K562 (cell line): ENCODE measurements at places on chromosomes 3 and 15. TPM values are rescaled to one million over a fixed set of nuclear protein-coding genes. Genes with fewer than 3 reads are reported as not detected.
A peak's percentile ranks its signal among the peaks of the same experiment; 100 is the strongest.

Gene GOLGA6L2
- total RNA-seq = not detected in 2 replicates

Gene C3orf70
- total RNA-seq = 0.04 TPM in 1 of 2 replicates, not detected in the other

Gene SMC4
- 162 and 176 TPM in 2 replicates for total RNA-seq

Gene SH2D7
- total RNA-seq = not detected in 2 replicates

Gene AMT
- 0.72 and 1.5 TPM in 2 replicates for total RNA-seq

Gene WDR49
- total RNA-seq = not detected in 2 replicates

Gene IP6K1
- total RNA-seq = 29.2 and 31.2 TPM in 2 replicates

DNA sequence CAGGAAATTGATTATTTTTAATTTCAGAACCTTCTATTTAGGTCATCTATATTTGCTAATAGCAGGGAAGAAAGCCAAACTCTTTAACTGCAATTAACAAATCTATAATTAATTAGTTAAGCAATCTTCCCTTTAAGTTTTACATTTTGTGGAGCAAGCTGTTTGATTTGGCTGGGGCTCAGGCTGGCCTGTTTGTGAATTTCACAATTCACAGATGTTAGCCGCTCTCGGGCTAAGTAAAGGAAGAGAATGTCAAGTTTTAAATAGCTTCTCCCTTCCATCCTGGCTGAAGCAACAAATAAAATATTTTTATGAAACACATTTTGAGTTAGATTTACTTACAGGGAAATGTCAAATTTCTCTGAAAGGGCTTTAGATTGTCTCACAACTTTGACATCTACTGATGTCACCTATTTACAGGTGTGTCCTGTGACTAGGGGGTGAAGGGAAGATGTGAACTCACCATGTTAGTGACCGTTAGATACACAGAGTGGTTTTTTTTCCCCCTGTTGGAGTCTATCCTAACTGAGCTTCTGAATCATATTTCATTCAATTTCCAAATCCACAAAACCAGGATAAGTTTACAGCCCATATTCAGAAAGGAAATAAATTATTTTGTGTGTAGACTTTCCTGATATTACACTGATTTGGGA lies 1.3 kb upstream of the TP63 start:
- H3K36me3 ChIP-seq = no peaks in the 10 kb centered on the region
- no peaks in the 10 kb centered on the region for H3K4me1 ChIP-seq
- no peak overlapping the region for H3K27ac ChIP-seq
- no peaks in the 10 kb centered on the region for H3K27me3 ChIP-seq
- DNase-seq = no peak

- no peaks in the 10 kb centered on the region for H3K4me1 ChIP-seq
- no peaks in the 10 kb centered on the region for H3K27me3 ChIP-seq
- no peak for DNase-seq
- no peak overlapping the region for H3K4me3 ChIP-seq
- no peaks in the 10 kb centered on the region for H3K36me3 ChIP-seq
These were observed 659 bp upstream of the MYH15 start for GRCh38 chr3:108511055-108511454.

DNA sequence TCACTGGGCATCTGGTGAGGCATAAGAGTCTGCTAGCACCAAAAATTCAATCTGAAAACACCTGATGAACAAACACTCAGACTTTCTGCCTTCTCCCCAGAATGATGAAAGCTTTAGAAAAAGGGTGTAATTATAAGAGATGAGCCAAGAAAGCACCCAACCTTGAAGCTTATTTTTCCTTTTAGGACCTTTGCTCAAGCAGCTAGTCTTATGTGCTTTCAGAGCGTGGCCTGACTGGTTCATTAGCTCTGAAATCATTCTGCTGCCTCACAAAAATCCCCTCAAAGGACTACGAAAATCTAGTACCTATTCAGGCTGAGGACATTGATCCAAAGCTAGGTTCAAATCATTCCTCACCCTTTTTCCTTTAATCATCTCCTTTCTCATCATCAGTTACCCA lies 662.3 kb downstream of the MAGI1 start:
- no peaks in the 10 kb centered on the region for H3K4me1 ChIP-seq
- H3K27ac ChIP-seq = no peak overlapping the region
- H3K27me3 ChIP-seq = no peaks in the 10 kb centered on the region
- H3K36me3 ChIP-seq = peaks cover 51% of the 10 kb centered on the region; the same call in 2 of the 3 replicates

GRCh38 chr3:7545334-7545733 lies 684.4 kb downstream of the GRM7 start:
- no peaks in the 10 kb centered on the region for H3K36me3 ChIP-seq
- no peak overlapping the region for H3K27ac ChIP-seq
- no peak for DNase-seq
- no peak overlapping the region for H3K4me3 ChIP-seq
- no peaks in the 10 kb centered on the region for H3K4me1 ChIP-seq
- no peaks in the 10 kb centered on the region for H3K27me3 ChIP-seq

- H3K4me3 ChIP-seq = peak overlapping the region; percentile 50
- H3K27me3 ChIP-seq = peaks cover 10% of the 10 kb centered on the region
- peaks cover 19% of the 10 kb centered on the region for H3K4me1 ChIP-seq
- DNase-seq = peak; percentile 78
These were observed 681 bp downstream of the CTDSPL start for GRCh38 chr3:37862219-37862902.

DNA sequence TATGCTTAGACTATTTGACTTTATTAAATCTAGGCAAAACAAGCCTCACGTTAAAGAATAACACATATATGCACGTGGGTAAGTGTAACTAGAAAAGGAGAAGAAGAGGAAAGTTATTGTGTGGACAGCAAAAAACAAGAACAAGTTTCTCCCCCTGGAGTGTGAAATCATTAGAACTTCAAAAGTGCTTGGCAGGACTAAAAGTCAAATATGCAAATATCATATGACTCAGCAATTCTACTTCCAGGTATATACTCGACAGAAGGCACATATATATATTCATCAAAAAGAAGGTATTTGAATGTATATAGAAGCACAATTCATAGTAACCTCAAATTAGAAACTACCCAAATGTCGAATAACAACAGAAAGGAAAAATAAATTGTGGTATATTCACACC lies 68.9 kb upstream of the STXBP5L start:
- H3K4me3 ChIP-seq = no peak overlapping the region
- no peaks in the 10 kb centered on the region for H3K36me3 ChIP-seq
- H3K4me1 ChIP-seq = peaks cover 4% of the 10 kb centered on the region; the same call in 2 of the 3 replicates
- no peak for DNase-seq
- H3K27me3 ChIP-seq = no peaks in the 10 kb centered on the region

DNA sequence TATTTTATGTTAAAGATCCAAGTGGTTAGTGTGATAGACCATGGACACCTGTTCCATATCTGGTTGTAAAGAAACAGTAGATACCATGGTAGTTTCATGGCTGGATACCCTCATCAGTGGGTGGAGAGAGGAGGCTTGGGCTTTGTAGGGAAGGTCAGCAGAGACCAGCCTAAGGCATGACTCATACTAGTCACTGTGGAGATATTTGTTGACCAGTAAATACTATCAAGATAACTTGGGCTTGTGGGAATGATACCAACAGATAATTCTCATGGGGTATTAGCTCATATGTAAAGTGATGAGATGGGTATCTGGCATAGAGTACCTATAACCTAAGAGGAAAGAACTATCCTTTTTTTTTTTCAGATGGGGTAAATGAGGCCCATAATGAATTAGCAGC lies 354.5 kb downstream of the CACNA2D3 start:
- no peaks in the 10 kb centered on the region for H3K36me3 ChIP-seq
- H3K4me3 ChIP-seq = no peak overlapping the region
- H3K4me1 ChIP-seq = no peaks in the 10 kb centered on the region
- H3K27ac ChIP-seq = no peak overlapping the region
- H3K27me3 ChIP-seq = no peaks in the 10 kb centered on the region

- H3K36me3 ChIP-seq = no peaks in the 10 kb centered on the region
- H3K27ac ChIP-seq = no peak overlapping the region
- peaks cover 3% of the 10 kb centered on the region; the same call in 1 of the 3 replicates for H3K27me3 ChIP-seq
- H3K4me3 ChIP-seq = no peak overlapping the region
- H3K4me1 ChIP-seq = no peaks in the 10 kb centered on the region
These were observed 193.3 kb upstream of the TOPAZ1 start for GRCh38 chr3:44048196-44048924.

DNA sequence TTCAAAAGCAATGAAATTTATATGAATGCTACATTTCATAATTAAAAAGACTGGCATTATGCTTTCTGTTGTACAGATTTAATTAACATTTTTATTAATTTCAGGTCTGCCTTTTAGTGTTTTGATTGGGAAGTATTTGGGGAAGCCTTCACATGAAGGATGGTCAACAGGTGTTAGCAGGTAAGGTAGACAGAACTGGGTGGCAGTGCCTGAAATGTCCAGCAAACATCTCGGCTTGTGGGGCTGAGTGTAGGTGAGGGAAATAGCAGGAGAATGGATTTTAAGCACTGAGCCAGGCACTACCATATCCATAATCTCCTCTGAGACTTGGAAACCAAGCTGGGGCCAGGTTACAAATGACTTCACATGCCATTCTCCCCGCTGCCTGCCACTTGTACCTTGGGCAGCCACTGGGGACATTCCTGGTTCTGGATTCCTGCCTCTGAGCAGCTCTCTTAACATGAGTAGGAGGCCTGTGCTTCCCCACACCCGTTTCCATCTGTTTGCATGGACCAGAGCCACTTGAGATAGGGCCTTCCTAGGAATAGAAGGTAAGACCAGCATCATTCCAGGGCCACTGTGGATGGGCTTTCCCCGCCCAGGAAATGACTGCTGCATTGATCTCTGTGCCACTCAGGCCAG lies 125.9 kb upstream of the HES1 start:
- no peak overlapping the region for H3K4me3 ChIP-seq
- H3K27ac ChIP-seq = no peak overlapping the region
- H3K36me3 ChIP-seq = no peaks in the 10 kb centered on the region; the same call in 2 of the 3 replicates
- H3K27me3 ChIP-seq = no peaks in the 10 kb centered on the region
- peaks cover 29% of the 10 kb centered on the region; the same call in 2 of the 3 replicates for H3K4me1 ChIP-seq
- DNase-seq = no peak

GRCh38 chr3:13021141-13022114 lies 51.8 kb downstream of the IQSEC1 start:
- H3K27me3 ChIP-seq = peaks cover 11% of the 10 kb centered on the region; the same call in 2 of the 3 replicates
- no peak overlapping the region for H3K4me3 ChIP-seq
- no peaks in the 10 kb centered on the region for H3K36me3 ChIP-seq
- peaks cover 7% of the 10 kb centered on the region; the same call in 2 of the 3 replicates for H3K4me1 ChIP-seq
- no peak for DNase-seq

- H3K4me1 ChIP-seq = no peaks in the 10 kb centered on the region; the same call in 2 of the 3 replicates
- no peak overlapping the region for H3K27ac ChIP-seq
- no peaks in the 10 kb centered on the region; the same call in 2 of the 3 replicates for H3K27me3 ChIP-seq
- DNase-seq = no peak
These were observed 12.9 kb downstream of the KLF13 start for GRCh38 chr15:31339558-31339895.

- H3K27me3 ChIP-seq = peaks cover 11% of the 10 kb centered on the region
- no peak overlapping the region for H3K27ac ChIP-seq
- no peaks in the 10 kb centered on the region; the same call in 2 of the 3 replicates for H3K4me1 ChIP-seq
- H3K36me3 ChIP-seq = no peaks in the 10 kb centered on the region
These were observed 4.1 kb downstream of the CCR9 start for GRCh38 chr3:45890405-45890804.

DNA sequence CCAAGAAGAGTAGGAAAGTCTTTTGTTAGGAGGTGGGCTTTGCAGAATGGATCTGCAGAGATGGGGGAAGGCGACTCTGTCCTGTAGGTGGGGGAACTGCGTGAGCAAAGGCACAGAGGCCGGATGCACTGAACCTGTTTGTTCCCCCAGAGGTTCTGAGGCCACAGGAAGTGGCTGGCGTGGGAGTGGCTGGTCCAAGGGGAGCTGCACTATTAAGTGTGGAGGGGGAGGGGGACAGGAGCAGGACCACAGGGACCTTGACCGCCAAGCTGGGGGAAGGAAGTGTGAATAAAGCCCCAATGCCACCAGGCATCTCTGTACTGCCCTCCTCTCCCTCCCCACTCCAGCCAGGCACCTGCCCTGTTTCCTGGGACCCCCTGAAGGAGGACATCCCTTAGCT lies 51.8 kb downstream of the CYP11A1 start:
- no peaks in the 10 kb centered on the region for H3K36me3 ChIP-seq
- no peak overlapping the region for H3K4me3 ChIP-seq
- H3K27ac ChIP-seq = 0 out of 3 replicates have a peak overlapping the region, but pooled peaks have one; percentile 29
- peak; percentile 53 for DNase-seq
- peaks cover 28% of the 10 kb centered on the region for H3K4me1 ChIP-seq
- no peaks in the 10 kb centered on the region for H3K27me3 ChIP-seq

GRCh38 chr3:61687663-61688306 lies 126.4 kb downstream of the PTPRG start:
- H3K27me3 ChIP-seq = no peaks in the 10 kb centered on the region
- H3K4me1 ChIP-seq = no peaks in the 10 kb centered on the region
- H3K27ac ChIP-seq = no peak overlapping the region
- H3K4me3 ChIP-seq = no peak overlapping the region

DNA sequence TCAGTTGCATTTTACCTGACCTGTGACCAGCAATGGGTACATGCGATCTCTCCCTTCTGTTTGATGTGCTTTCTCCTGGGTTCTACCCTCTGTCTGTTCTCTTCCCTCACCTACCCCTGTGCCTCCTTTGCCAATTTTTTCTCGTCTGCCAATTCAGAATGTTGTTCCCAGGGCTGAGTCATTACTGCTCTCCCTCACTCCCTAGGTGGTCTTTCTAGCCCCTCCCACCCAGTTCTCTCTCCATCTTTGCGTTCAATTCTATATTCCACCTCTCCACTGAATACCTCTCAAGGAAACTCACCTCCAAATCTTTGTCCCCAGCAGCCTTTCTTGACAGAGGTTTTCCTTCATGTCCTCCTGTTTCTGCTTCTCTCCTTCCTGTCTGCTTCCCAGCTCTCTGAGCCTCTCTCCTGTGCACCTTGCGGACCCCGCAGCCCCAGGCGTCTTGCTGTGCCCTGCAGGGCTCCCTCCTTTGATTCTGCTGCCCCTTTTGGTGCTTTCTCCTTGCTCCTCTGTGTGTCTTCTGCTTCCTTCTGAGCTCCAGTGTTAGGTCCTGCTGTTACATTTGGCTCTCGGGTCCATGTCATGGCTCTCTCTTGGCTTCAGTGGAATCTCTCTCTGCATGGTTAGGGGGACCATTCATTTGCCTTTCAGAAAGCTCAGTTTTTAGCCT lies 398.2 kb upstream of the TPM1 start:
- H3K27ac ChIP-seq = no peak overlapping the region
- no peak for DNase-seq
- peaks cover 9% of the 10 kb centered on the region; the same call in 1 of the 2 replicates for H3K27me3 ChIP-seq

DNA sequence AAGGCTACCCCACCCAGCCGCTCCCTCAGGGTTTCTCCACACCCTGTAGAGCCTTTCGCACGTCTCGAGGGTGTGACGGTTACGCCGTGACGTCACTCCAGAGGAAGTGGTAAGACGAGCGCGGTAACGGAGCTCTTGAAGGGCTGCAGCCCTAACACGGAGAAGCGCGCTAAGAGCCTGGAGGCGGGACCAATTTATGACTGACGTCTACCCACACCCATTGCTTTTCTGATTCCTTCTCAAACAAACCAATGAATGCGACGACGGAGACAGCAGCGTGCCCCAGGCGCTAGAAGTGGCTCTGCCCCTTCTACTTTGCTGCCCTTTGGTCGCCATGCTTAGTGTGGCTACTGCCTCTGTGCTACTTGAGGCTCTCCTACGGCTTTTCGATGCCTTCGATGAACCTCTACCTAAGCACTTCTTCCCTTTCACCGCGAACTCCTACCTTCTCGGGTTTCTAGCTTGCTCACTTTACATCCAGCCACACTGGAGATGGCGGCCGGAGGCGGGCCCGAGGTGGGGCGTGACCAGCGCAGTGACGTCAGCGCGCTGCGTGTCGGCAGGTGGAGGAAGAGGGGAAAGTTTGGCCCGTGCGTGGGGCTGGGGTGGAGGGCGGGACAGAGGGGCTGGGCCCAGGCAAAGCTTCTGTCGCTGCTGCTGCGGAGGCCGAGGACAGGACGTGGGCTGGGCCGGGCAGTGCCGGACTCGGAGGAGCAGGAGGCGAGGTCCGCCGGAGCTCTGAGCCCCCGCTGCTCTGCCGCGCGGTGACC lies at the start of gene OXSR1:
TSS of gene OXSR1 (plus strand) at position 586 of the 770 bp plus-strand sequence. CDS start 340 bp downstream, outside the sequence.
- peak; percentile 97 for DNase-seq
- peak within 1 kb of the TSS; percentile 98 for H3K27ac ChIP-seq
- H3K36me3 ChIP-seq = peaks cover 16% of the 10 kb centered on the region
- peaks cover 35% of the 10 kb centered on the region for H3K4me1 ChIP-seq
